ENCODE measurements at places on chromosomes 3 and 15.
A peak's percentile ranks its signal among the peaks of the same experiment; 100 is the strongest.

- DNase-seq: no peak
Observed at GRCh38 chr3:52787246-52787645, 7.3 kb upstream of the ITIH3 start.

GRCh38 chr15:72179950-72180581 is 17.5 kb downstream of the GRAMD2A start:
- no peak for DNase-seq

GRCh38 chr3:60591267-60591666 is 660.0 kb downstream of the FHIT start:
- DNase-seq: no peak

GRCh38 chr15:39127151-39127790 is 453.6 kb upstream of the THBS1 start:
- no peak for DNase-seq

- DNase-seq: peak; percentile 20
Observed at GRCh38 chr3:11288786-11289637, 16.8 kb downstream of the ATG7 start.

DNA sequence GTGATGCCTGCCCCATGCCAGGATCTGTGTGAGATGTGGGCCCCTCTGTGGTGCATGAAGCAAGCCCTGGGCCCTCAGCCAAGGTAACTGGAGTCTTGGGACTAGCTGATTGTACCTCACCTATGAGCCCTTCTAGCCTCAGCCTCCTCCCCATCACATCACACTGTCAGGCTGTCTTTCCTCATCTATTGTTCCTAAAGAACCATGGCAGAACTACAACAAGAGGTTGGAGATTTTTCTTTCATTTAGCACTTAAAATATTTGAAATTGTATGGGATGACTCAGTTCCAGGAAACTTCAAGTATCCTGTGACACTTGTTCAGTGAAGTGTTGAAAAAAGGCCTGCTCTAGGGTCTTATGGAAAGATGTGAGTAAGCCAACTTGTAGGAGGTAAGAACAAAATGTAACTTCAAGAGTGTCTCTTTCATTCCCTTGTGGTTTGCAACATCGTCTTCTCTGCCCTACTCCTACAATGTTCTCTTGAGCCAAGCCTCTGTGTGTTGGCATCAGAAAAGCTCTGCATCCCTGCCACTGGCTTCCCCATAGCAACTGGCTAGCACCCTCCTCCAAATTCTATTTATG is 58.7 kb upstream of the TIPARP start:
- no peak for DNase-seq

DNA sequence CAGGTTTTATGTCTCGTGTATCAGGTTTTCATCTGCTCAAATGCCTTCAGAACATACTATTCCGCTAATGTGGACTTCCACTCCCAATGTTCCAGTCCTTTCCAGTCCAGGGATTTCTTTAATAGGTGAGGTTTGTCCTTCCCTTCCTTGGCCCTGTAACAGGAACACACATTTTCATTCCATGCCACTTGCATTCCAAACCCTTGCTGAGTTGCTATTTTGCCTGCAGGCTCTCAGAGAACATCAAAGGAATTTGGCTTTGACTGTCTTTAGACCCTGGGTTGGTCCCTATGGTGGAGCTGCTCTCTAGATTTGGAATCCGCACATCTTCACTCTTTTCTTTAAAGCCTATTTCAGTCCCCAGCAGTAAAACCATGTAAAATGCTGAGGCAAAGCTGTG is 12.3 kb upstream of the ALCAM start:
- no peak for DNase-seq

DNA sequence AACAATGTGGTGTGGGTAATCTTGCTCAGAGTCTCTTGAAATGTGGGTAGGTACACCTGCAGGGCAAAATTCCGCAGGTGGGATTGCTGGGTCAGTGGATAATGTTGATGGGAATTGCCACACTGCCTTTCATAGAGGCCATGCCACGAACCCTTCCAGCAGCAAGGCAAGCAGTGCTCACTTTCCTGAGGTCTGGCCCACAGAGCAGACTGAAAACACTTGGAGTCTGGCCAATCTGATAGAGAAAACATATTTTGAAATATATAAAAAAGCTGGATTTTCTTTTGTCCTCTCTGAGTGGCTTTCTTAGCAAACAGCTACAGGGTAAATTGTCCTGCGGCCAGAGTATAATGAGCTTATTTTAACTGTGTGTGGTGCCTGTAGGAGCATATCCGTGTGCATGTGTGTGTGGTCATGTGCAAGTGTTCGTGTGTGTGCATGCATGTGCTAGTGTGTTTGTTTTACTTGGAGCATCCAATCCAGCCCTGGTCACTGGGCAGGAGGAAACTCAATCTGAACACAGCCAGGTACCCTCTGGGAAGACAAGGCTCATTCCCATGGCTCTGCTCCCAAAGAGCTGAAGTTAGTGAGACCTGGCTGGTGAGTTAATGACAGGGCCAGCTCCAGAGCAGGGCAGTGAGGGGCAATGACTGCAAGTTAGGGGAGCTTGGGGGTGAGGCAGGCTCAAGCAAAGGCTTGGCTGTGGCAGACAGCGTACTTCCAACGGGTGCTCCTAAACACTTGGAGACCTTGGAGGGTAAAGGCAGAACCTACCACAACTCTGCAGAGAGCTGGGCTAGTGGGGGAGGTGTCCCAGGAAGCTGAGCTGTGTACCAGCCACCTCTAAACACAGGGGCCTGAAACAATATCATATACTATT is 91.3 kb downstream of the PLXNA1 start:
- no peak for DNase-seq

- DNase-seq: no peak
Observed at GRCh38 chr3:127097072-127097405, 95.9 kb upstream of the PRR23E start.

All from T-helper 2 cell (primary cell).